ENCODE measurements at places on chromosomes 16 and 17.

DNA sequence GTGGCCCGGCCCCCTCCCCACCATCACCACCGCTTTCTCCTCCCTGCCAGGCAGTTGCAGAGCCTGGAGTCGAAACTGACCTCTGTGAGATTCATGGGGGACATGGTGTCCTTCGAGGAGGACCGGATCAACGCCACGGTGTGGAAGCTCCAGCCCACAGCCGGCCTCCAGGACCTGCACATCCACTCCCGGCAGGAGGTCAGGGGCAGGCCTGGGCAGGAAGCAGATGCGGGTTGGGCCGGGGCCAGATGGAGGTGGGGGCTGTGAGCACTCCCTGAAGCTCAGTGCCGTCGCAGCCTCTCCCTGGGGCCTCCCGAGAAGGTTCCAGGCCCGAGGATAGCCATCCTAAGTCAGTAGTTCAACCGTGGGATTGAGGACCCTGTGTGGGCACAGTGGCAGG lies 14.2 kb upstream of the ADGRG3 start:
- DNase-seq, result no peak

- no peak for DNase-seq
Observed at GRCh38 chr16:49644145-49644463, 211.8 kb downstream of the ZNF423 start.

- no peak for DNase-seq
Observed at GRCh38 chr16:57066625-57067024, 25.8 kb upstream of the CPNE2 start.

DNA sequence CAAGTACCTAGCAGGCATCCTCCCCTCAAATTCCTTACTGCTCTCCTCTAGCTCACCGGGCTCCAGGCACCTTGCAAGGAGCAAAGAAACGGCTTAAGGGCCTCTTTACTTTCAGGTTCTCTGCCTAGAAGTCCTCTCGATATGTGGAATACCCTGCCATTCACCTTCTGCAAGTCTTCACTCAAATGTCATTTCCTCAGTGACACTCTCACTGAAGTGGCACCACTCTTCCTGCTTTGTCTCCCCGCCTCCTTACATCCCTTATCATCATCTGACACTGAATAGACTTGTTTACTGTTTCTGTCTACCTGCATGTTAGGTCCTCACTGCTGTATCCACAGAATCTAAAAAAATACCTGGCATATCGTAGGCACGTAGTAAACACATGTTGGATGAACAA lies 947 bp downstream of the SLC7A6OS start:
- no peak for DNase-seq

DNA sequence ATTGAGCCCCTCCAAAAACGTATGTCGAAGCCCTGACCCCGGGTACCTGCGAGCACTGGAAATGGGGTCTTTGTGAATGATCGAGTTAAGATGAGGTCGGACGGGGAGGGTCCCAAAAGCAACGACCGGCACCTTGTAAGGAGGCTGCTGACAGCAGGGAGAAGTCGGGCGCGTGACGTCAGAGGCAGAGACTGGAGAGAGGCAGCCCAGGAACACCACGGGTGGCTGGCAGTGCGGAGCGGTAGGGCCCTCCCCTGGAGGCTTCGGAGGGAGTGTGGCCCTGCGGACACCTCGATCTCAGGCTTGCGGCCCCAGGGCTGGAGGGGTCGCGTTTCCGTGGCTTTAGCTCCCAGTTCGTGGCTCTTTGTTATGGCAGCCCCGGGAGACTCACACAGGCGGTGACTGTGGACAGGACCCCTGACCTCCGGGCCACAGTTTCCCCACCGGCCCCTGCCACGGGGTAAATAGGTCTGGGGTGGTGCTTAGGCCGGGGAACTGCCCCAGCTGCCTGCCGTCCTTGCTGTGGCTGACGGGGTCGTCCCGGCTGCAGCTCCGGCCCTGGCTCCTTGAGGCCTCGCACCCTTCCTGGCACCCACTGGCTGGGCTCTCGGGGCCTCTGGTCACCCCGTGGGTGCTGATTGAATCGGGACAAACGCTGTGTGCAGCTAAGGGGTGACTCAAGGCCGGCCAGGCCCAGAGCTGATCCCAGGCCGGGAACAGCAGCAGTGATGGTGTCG lies 10.6 kb upstream of the SSTR5 start:
- DNase-seq, result no peak

- DNase-seq, result no peak
Observed at GRCh38 chr17:42502091-42502490, 34.0 kb upstream of the NAGLU start.

- no peak for DNase-seq
Observed at GRCh38 chr16:66510711-66511601, 39.0 kb downstream of the TK2 start.

GRCh38 chr17:79002291-79002690 lies 7.3 kb downstream of the CANT1 start:
- DNase-seq, result no peak
